ENCODE measurements at places on chromosomes 2 and 18.

DNA sequence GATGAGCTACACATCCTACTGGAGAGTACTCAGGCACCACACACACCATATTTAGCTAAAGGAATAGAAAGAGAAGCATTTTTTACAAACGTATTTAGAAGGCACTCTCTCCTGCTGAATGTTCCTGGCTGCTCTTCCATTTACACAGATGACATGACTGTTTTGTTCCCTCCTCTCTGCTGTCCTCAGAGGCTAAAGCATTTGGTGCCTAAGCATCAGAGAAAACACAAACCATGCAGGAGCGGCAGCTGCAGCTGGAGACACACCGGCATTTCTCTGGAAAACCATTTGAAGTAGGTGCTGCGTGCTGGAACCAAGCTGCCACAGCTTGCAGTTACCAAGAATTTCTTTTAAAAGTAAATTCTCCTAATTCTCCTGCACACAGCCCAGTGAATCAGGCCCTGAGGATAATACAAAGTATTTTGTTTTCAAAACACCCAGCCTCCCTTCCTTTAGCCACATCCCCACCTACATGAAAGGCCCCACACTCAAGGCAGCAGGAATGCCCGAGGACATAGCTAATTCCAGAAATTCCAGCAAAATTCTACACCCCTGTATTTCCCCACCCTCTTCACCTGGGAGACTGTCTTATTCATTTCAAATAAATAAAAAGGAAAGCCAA lies 488.9 kb upstream of the SOX11 start:
- no peak for DNase-seq

GRCh38 chr2:236380051-236380612 lies 115.9 kb upstream of the ASB18 start:
- DNase-seq: no peak

- no peak for DNase-seq
Observed at GRCh38 chr2:135512099-135512498, 18.9 kb downstream of the ZRANB3 start.

- DNase-seq: no peak
Observed at GRCh38 chr2:149218497-149218896, 111.9 kb upstream of the LYPD6 start.

- DNase-seq: no peak
Observed at GRCh38 chr2:165835363-165835762, 41.3 kb upstream of the GALNT3 start.

DNA sequence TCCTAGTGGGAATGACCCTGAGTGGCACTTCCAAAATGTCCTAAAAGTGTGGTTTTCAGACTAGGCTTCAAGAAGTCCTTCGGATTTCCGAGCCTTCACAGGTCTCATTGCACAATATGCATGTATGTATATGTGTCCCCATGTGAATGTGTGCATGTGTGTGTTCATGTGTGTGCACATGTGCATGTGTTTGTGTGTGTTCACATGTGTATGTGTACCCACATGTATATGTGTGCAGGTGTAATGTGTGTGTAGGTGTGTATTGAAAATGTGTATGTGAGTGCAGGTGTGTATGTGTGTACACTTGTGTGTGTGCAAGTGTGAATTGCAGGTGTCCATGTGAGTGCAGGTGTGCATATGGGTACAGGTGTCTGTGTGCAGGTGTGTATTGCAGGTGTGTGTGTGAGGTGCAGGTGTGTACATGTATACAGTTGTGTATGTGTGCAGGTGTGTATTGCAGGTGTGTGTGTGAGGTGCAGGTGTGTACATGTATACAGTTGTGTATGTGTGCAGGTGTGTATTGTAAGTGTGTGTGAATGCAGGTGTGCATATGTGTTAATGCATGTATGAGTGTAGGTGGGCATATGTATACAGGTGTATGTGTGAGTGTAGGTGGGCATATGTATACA lies 124.4 kb upstream of the EPB41L3 start:
- DNase-seq: no peak

DNA sequence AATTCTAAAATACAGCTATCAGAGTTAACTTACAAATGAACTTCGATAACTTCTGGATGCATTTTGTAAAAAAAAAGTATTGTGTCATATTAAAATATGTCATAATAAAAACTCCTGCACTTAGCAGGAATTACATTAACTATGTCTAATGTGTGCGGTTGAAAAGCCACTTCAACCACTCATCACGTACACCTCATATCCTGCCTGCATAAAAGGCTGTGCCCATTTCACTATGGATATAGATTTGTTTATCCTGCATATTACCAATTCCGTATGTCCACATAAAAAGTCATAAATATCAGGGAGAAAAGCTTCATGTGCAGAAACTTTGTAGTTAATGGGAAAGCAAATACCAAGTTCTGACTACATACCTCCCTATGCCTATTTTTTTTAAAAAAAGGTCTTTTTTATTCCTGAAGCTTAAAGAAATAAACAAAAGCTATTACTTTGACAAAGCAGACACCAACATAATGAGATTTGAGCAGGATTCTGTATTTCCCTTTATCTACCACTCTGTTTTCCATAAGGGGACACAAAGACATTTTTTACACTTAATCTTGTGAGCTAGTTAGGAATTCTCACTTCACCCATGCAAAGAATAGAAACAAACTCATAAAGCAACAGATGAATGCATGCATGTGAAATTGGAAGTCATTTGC lies 96.1 kb downstream of the PPP1R1C start:
- DNase-seq: no peak

DNA sequence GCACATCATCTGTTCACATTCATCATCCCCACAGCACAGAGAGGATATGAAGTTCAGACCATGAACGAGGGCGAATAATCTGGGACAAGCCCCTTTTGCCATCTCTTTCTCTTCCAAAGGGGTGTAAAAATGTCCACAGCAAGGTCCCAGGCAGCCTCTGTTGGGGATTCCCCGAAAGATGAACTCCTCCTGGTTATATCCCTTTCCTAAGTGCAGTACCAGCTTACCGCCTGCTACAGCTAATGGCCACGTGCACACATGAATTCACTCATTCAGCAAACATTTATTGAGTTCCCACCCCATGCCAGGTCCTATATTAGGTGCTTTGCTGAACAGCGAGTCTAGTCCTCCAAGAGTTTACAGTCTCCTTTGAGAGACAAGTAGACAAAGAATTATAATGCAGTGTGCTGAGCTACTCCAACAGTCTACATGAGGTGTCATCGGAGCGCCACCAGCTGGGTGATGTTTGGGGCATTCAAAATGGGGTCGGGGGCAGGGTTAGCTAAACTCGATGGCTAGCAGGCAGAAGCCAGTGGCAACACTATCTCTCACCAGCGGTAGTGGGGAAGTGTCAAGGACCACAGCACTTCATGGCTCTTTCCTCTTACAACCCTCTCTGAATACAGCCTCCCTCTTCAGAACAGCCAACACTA lies 228.9 kb downstream of the TMEM163 start:
- DNase-seq: no peak

- DNase-seq: no peak
Observed at GRCh38 chr2:70477441-70477844, 76.2 kb downstream of the TGFA start.

DNA sequence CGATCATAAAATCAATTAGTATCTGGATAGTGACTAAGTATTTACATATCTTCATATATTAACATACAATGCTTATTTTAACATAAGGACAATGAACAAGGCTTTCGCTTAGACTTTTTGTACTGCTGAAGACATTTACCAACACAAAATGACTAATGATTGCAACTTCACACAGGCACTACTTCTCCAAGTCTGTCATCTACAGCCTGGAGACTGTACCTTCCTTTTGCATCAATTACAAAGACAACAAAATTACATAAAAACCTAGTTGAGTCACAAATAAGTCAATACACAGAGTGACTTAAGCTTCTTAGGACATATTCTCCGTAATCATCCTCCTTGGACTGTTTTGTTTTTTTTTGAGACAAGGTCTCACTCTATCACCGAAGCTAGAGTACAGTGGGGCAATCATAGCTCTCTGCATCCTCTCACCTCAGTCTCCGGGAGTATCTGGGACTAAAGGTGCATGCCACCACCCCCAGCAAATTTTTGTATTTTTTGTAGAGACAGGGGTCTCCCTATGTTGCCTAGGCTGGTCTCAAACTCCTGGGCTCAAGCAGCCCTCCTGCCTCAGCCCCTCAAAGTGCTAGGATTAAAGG lies 15.9 kb downstream of the PUM2 start:
- no peak for DNase-seq

GRCh38 chr18:48036641-48037421 lies 106.4 kb upstream of the SMAD2 start:
- DNase-seq: no peak

GRCh38 chr2:183081911-183082310 lies 3.4 kb downstream of the DUSP19 start:
- no peak for DNase-seq
